ENCODE measurements at places on chromosomes 7 and 10.
A peak's percentile ranks its signal among the peaks of the same experiment; 100 is the strongest.

- DNase-seq: no peak
Measured at GRCh38 chr7:78746301-78746700, 707.2 kb downstream of the MAGI2 start.

GRCh38 chr10:78900715-78901430, 167.9 kb upstream of the ZMIZ1 start:
- no peak for DNase-seq

DNA sequence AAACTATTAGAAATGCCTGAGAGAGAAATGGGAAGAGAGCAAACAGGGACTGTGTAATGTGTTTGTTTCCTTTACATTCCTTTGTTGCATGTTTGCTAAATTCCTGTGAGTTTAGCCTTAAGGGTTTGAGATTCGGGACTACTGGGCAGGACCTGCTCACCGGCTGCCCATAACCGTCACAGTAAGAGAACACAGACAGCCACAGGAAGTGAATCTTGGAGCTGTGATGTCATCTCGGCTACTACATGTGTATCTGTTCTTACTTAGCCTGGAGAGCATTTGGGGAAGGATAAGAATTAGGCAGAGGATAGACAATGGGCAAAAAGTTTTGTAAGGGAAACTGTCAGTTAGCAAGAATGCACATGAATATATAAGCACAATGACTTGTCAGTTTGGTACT, 485.1 kb upstream of the KLF6 start:
- DNase-seq: no peak

DNA sequence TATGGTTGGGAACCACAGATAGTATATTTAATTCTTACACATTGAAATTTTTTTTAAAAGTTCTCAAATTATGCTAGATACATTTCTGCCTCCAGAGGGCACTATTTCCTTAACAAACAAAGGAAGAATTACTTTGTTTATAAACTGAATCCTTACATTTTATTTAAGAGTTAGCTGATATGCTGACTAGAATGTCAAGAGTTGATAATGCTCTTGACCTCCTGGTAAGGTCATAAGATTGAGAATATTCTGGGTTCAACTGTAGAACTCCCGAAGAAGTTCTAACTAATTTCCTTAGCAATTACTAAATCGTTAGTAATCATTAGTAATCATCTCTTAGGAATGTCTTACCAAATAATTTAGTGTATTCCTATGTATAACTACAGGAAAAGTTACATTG, 95.3 kb upstream of the CYP26C1 start:
- DNase-seq: no peak

DNA sequence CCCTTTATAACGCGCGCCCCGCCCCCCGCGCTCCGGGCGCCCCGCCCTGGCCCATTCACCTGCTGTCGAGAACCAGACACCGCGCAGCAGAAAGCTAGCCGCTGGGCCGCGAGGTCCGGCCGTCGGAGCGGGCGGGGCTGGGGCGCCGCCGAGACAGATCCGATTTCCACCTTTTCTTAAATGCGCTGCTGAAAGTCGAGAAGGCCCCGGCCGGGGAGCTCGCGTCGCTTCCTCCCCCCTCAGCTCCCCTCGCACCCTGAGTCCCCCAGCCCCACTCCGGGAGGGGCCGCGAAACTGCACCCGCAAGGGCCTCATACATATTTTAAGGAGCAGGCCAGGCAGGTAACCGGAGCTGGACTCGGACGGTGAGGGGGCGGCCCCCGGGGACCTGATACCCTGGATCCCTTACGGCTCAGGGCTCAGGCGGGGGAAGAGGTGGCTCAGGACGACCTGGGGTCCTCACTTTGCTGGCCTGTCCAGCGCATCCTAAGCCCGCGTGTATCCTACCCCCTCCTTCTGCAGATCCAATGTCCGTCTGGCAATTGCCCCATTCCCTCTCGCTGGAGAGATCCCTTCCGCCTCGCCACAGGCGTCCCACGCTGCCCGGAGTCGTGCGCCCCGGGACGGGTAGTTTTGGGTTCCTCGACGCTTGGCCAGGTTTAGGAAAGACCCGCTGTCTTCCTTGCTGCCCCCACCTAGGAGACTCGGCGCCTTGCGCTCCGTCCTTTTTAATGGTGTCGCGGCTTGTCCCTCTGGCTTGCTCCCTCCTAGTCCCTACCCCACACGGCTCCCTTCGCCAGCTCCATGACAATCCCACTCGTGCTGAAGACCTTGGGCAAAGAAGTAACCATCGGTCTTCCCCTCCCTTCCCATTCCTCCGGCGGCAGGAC, 170.6 kb downstream of the UBE2H start:
- no peak for DNase-seq

DNA sequence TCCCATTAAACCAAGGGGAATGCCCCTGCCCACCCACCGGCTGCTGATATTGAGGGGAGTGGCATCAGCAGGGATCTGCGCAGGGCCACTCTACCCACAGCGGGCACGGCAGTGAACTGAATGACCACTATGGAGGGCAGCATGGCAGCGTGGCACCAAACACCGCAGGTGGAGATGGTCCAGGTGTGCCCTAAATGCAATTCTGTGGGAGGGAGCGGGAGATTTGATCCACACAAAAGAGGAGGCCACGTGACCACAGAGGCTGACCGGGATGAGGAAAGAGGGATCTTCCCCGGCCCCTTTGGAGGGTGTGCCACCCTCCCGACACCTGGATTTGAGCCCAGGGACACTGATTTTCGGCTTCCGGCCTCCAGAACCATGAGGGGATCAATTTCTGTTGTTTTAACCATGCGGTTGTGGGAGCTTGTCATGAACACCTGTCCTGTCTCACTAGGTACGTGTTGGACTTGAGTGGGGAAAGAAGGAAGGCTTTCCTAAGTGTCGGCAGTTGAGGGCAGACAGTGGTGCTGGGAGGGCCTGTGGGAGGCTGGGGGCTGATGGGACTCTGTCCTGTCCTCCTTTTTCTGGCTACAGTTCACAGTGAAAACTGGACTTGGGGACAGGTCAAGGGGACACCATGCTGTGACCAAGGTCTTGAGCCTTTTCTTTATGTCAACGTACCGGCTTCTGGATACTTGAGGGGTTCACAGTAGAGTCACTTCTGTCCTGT, 66.1 kb downstream of the CFAP46 start:
- no peak for DNase-seq

DNA sequence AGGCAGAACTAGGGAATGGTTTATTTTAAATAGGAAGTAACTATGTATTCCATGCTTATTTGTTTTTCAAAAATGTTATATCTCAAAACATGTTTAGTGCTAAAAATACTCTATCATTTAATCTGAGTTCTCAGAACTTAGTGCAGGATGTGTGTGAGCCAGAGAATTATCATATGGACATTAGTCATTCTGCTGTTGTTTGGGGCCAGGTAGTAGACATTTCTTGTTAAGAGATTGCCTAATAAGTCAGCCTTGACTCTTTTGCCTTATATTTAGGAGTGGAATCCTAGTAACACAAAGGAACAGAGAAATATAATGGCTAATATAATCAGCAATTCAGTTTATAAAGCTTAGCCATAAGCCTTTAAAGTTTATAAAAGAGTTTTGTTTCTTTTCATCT, 149.8 kb downstream of the CCSER2 start:
- no peak for DNase-seq

DNA sequence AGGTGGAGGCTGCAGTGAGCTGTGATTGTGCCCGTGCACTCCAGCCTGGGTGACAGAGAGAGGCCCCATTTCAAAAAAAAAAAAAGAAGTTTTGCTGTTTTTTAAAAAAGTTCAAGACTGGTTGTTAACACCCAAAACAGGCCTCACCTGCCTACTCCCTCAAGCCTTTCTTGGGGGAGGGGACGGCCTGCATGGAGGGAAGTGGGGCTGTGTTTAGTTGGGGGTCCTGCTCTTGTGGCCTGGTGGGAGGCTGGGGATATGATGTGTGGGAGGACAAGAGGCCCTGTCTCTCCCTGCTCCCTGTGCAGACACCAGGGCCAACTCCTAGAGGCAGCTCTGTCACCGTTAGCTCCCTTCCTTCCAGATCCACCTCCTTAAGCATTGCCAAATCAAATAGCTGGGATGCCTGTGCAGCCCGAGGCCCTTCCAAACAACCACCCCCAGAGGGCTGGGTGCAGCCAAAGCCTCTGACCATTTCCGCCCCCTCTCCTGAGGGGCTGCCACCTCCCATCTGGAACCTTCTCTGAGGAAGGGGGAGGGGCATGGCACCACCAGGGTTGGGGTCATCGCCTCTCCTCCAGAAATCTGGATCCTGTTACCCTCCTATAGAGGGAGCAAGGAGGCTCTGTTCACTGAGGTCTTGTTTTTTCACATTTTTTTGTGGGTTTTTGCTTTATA, 32.9 kb upstream of the ANKRD2 start:
- DNase-seq: no peak

GRCh38 chr7:91069146-91069545, 195.1 kb upstream of the FZD1 start:
- DNase-seq: no peak

DNA sequence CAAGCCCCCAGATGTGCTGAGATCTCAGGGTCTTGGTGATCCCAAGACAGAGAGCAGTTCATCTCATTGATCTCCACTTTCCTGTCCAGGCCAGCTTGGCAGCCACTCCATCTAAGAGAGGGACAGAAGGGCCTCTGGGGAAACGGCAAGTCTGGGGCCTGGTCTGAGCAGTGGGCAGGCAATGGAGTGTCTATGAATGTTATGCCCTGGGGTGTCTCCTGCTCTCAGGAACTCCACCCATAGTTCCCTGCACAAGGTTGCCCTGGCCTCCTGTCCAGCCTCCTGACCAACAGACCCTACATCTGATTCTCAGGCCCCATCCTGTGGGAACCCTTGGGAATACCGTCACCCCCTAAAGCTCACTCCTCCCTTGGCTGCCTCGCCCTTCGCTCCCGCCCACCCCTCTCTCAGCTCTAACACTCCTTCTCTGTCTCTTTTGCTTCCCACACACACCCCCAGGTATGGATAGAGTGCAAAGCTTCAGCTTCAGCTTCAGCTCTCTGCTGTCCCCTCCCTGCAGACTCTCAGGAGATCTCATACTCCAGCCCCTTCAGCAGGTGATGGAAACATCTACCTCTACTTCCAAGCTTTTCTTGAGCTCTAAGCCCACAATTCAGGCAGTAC, 83.0 kb downstream of the HIF1AN start:
- no peak for DNase-seq

- no peak for DNase-seq
Measured at GRCh38 chr7:90596671-90597562, 796 bp downstream of the CDK14 start.

GRCh38 chr7:111762211-111762610, 199.9 kb upstream of the IMMP2L start:
- no peak for DNase-seq

- no peak for DNase-seq
Measured at GRCh38 chr7:140635816-140636215, 4.8 kb downstream of the DENND2A start.

DNA sequence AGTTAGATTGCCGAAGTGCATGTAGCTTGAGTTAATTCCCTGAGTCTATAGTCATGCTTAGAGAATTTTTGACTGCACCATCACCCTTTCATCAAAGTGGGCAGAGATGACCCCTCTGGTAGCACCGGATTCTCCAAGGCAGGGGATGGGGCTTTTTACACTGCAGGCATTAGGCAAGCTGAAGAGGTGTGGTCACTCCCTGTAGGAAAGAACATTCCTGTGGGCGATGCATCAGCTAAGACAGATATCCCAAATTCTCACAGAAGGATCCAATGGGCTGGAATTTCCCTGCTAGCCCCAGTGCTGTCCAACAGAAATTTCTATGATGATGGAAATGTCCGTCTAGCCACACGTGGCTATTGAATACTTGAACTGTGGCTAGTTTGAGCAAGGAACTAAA, 118.2 kb downstream of the ADAM12 start:
- DNase-seq: no peak

DNA sequence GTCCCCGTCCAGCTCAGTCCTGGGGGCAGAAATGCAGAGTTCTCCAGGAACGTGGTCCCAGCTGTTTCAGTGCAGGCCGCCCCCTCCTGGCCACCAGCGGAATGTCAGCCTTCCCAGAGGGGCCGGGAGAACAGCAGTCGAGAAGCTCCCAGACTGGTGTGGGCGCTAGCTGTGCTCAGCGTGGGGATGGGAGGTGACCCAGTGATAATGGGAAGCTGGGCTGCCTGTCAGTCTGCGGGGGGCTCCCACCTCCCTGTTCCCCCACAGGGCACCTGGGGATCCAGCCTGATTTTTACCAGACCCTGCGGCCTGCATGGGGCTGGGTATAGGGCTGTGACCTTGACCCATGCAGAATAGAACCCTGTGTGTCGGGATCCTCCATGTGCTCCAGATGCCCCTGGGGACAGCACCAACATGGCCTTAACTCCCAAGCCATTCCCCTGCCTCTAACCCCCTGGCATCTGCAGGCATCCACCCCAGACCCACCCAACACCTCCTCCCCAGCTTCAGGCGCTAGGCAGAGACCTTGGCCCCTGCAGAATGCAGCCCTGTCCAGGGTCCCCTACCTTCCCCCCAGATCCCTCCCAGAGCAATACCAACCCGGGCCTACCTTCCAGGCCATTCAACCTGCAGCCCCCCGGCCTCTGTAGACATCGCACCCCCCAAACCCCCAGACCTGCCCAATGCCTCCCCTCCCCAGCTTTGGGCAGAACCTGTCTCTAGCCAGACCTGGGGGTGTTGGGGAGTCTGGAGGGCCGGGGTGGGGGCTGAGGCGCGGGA, 880 bp upstream of the ELN start:
- DNase-seq: peak; percentile 19

- DNase-seq: peak; percentile 36
Measured at GRCh38 chr10:97791824-97792721, 20.3 kb upstream of the SFRP5 start.

DNA sequence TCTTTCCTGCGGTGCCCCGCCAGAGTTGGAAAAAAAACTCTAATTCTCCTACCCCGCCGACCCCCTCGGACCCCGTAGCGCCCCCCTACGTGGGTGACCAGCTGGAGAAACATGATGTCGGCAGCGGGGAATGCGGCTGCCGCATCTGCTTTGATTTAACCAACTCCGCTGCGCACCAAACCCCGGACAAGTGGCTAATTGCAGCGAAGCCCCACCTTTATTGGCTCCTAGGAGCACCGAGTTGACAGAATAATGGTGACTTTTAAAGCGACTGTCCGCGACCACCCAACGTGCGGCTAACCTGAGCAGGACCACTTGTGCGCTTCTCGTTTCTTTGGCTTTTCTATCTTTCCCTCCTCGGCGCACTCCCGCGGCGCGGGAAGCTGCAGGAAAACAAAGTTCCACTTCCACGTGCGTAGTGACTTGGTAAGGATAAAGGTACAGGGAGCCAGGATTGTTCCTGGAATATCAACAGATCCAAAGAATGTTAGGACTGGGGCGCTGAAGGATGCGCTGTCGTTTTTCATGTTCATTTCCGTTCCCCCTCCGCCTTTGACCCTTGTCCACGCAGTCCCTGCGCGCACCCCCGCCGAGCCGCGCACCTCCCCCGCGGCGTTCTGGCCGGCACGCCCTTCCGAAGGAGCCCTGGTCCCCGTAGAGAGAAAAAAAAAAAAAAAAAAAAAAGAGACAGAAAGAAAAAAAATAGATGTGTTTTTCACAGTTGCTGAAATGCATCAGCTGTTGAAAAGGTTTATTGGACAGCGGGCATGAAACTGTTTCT, 1.4 kb downstream of the WNT16 start:
- DNase-seq: no peak

GRCh38 chr7:50217401-50217800, 87.1 kb upstream of the IKZF1 start:
- no peak for DNase-seq
